GM23338 (cell line): ENCODE measurements at places on chromosomes 3 and 15. TPM values are rescaled to one million over a fixed set of nuclear protein-coding genes. Genes with fewer than 3 reads are reported as not detected.

Gene RBPMS2
- total RNA-seq = 36.9 and 53.3 TPM in 2 replicates

GRCh38 chr3:61897848-61898247 is 336.5 kb downstream of the PTPRG start:
- H3K27me3 ChIP-seq = no peaks in the 10 kb centered on the region
- H3K4me3 ChIP-seq = no peak overlapping the region
- H3K36me3 ChIP-seq = no peaks in the 10 kb centered on the region

Gene CCDC39
- total RNA-seq = 0.52 TPM in 1 of 2 replicates, not detected in the other

DNA sequence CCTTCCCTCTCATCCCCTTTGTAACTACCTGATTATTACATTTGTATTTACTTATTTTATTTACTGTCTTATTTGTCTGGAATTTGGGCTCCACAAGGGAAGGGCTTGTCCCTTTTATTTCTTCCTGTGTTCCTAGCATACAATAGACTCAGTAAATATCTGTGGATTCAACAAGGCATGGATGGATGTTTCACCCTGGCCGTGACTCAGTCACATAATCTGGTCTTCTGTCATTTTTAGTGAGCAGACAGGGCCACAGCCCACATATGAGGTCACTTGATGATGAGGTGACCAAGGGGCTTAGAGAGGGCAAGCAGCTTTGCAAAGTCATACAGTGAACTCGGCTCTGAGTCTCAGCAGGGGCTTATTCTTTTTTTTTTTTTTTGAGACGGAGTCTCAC is 7.8 kb upstream of the DAG1 start:
- peaks cover 37% of the 10 kb centered on the region for H3K4me1 ChIP-seq
- no peak for DNase-seq
- no peaks in the 10 kb centered on the region for H3K36me3 ChIP-seq
- peak overlapping the region; percentile 29; the same call in 1 of the 2 replicates for H3K4me3 ChIP-seq
- H3K27ac ChIP-seq = peak overlapping the region; percentile 99

- no peak for DNase-seq
- H3K4me1 ChIP-seq = peaks cover 60% of the 10 kb centered on the region
- H3K4me3 ChIP-seq = no peak overlapping the region
- no peak overlapping the region for H3K27ac ChIP-seq
- no peaks in the 10 kb centered on the region for H3K36me3 ChIP-seq
Measured at GRCh38 chr15:65338823-65339222, 34.3 kb downstream of the RNU5B-1 start.

DNA sequence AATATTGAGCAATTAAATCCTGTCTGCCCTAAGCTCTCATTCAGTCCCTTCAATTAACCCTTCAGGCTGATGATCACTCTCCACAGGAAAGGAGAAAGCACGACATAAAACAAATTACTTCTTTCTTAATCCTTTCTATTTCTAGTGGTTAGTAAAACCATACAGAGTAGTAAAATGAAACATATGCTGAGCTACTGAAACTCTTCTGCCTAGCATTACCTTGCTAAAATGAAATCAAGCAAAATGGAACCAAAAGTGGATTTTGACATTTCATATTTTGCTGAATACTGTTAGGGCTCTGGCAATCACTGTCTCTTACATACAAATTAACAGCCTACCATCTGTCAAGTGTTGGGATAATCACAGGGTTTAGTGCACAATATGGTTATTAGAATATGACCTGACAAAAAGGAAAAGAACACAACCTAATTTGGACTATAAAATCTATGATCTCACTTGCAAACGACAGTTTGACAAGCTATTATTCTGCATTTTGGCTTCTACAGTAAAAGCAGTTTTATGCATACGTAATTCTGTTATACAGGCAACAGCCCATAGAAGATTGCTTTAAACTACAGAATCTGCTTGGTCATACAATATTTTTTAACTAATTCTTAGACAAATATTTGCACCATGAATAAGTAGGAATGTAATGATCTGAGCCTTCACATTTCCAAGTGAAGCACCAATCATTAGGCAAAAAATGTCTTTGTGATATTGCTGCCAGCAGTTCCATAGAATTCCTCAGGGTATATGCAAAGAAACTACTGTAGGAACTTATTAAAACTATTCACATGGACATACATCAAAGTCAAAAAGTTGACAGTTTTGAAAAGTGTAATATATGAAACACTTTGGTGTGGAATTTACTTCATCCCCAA is 105.0 kb downstream of the FHIT start:
- H3K27ac ChIP-seq = no peak overlapping the region
- H3K4me1 ChIP-seq = peaks cover 8% of the 10 kb centered on the region
- H3K4me3 ChIP-seq = no peak overlapping the region
- no peaks in the 10 kb centered on the region for H3K36me3 ChIP-seq

DNA sequence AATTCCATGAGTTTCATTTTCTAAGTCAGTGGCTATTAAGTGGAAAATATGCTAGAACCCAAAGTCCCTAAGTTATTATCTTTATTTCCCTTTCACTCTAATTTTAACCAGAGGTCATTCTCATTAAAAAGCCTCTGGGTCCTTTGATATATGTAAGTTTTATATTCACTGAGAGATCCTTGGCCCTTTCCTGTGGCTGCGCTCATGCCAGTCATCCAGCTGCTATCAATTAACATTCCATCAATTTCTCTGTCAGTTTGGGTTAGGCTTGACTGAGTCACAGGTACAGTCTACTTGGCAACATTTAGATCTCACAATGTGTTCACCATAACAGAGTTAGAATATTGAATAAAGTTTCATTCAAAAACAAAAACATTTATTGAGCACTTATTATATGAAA is 58.0 kb upstream of the FBN1 start:
- no peak overlapping the region for H3K27ac ChIP-seq
- H3K4me1 ChIP-seq = no peaks in the 10 kb centered on the region
- no peak for DNase-seq
- no peak overlapping the region for H3K4me3 ChIP-seq

GRCh38 chr3:9067352-9067975 is 104.2 kb upstream of the RAD18 start:
- H3K36me3 ChIP-seq = no peaks in the 10 kb centered on the region
- no peaks in the 10 kb centered on the region for H3K4me1 ChIP-seq
- peak; percentile 86 for DNase-seq
- H3K4me3 ChIP-seq = no peak overlapping the region
- H3K27ac ChIP-seq = no peak overlapping the region

- H3K4me1 ChIP-seq = no peaks in the 10 kb centered on the region
- no peak overlapping the region for H3K4me3 ChIP-seq
- no peak for DNase-seq
- H3K27me3 ChIP-seq = no peaks in the 10 kb centered on the region
- H3K27ac ChIP-seq = no peak overlapping the region
Measured at GRCh38 chr3:134340982-134341365, 33.3 kb downstream of the AMOTL2 start.

DNA sequence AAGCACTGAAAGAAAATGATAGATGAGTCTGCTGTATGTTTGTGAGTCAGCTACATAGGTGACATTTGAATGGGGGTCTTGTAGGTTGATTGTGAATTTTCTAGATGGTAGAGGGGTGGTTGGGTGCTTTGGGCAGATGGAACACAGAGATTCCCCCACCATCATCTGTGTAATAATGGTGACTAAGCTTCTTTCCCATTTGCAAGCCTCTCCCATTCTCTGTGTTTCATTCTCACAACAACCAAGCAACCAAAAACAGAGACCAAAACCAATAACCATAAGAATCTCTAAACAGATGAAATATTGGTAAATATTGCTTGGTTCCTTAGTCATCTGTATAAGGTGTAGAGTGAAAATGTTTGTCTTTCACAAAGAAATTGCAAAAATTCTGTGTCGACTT is 17.8 kb upstream of the UTS2B start:
- no peak overlapping the region for H3K27ac ChIP-seq
- no peaks in the 10 kb centered on the region for H3K36me3 ChIP-seq
- DNase-seq = no peak
- peaks cover 27% of the 10 kb centered on the region for H3K4me1 ChIP-seq

Gene MCF2L2
- 9.0 and 14.6 TPM in 2 replicates for total RNA-seq

Gene GCNT3
- not detected in 2 replicates for total RNA-seq

Gene ITGA11
- 0.03 TPM in 1 of 2 replicates, not detected in the other for total RNA-seq

- peaks cover 4% of the 10 kb centered on the region for H3K4me1 ChIP-seq
- no peaks in the 10 kb centered on the region for H3K36me3 ChIP-seq
- no peaks in the 10 kb centered on the region for H3K27me3 ChIP-seq
- no peak overlapping the region for H3K4me3 ChIP-seq
- no peak overlapping the region for H3K27ac ChIP-seq
Measured at GRCh38 chr3:197598404-197598980, 42.7 kb upstream of the BDH1 start.
